GM06990 (cell line): ENCODE measurements at places on chromosomes 2 and 18.

GRCh38 chr2:228067309-228067708 lies 114.2 kb downstream of the SPHKAP start:
- no peak for DNase-seq

GRCh38 chr2:234343372-234343771 lies 153.5 kb downstream of the ARL4C start:
- no peak for DNase-seq

GRCh38 chr18:78780719-78781600 lies 198.7 kb upstream of the SALL3 start:
- DNase-seq: no peak

GRCh38 chr2:135620198-135620597 lies 88.9 kb downstream of the R3HDM1 start:
- DNase-seq: no peak

- no peak for DNase-seq
Observed at GRCh38 chr18:52426041-52426440, 86.0 kb downstream of the DCC start.

- DNase-seq: peak; percentile 26
Observed at GRCh38 chr2:44651974-44652373, 289.5 kb upstream of the SIX3 start.

GRCh38 chr2:120949957-120950590 lies 214.4 kb downstream of the GLI2 start:
- DNase-seq: no peak

GRCh38 chr2:140491876-140492275 lies 1638.9 kb downstream of the LRP1B start:
- DNase-seq: no peak

DNA sequence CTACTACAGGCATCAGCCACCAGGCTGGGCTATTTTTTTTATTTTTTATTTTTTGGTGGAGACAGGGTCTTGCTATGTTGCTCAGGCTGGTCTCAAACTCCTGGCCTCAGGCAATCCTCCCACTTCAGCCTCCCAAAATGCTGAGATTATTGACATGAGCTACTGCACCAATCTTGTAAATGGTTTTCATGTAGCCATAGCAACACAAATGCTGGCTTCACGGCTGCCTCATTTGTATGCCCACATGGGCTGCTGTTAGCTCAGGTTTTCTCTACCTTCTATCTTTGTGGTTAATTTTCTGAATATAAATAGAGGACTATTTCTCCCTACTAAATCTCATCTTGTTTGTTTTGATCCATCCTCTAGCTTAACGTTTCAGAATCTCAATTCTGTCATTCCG lies 58.2 kb downstream of the PLEKHM3 start:
- no peak for DNase-seq

DNA sequence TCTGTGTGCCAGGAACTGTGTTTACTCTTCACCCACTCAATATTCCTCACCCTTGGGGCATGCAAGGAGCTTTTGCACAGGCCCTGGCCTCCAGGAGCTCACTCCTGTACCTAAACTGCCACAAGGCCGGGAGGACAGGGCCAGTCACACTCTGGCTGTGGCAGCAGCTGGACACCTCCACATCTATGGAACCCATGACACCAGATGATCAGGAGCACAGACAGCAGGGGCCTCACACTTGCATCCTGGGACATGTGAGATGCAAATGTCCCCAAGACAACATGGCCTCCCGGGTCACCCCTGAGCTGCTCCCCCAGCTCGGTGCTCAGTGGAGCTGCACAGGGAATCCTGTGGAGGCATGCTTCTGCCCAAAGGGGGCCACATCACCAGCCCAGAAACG lies 61.8 kb upstream of the SLC66A3 start:
- no peak for DNase-seq

DNA sequence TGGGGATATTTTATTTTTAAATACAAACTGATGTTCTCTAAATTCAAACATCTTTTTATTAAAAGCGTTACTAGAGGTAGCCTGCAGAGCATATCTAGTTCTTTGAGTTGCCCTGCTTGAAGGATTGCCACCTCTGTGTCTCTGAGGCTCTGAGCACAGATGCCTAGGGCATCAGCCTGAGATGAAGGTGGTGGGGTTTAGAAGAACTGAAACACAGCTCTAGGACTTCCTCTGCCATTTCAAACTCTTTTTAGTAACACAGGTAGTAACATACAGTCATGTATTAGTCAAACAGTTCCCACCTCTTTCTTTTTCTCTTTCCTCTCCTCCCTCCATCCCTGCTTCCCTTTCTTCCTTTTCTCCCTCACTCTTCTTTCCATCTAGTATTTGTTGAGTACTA lies 57.6 kb downstream of the TTC21B start:
- peak; percentile 10 for DNase-seq

GRCh38 chr2:73075477-73076373 lies 4.2 kb upstream of the SFXN5 start:
- DNase-seq: no peak

DNA sequence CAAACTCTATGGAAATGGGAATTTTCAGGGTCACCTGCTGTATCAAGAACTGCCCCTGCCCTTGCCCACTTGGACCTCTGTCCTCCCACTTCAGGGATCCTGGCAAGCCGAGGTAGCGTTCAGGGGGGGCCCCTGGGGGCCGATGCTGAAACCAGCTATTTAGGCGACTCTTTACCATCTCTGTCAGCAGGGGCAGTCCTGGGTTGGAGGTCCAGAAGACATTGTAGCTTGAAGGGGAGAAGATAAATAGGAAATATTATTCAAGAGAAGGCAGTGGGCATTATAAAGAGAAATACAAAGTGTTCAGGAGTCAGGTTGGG lies 2.4 kb downstream of the MOGS start:
- no peak for DNase-seq

DNA sequence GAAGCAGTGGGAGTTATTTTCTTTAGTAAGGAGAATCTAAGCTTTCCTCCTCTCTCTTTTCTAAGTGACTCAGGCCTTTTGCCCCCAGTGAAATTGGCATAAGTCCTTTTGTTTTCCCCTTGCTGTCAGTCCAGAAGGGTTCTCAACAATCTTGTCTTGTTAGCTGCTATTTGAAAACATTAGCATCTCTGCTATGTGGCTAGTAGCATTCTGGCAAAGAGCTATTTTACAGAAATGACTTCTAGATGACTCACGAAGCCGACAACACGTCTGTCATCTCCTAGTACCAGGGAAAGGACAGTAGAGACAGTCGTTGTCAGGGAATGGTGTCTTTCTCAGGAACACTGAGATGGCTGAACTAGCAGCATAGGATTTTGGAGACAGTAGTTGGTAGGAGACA lies 14.7 kb downstream of the SMARCAL1 start:
- no peak for DNase-seq

DNA sequence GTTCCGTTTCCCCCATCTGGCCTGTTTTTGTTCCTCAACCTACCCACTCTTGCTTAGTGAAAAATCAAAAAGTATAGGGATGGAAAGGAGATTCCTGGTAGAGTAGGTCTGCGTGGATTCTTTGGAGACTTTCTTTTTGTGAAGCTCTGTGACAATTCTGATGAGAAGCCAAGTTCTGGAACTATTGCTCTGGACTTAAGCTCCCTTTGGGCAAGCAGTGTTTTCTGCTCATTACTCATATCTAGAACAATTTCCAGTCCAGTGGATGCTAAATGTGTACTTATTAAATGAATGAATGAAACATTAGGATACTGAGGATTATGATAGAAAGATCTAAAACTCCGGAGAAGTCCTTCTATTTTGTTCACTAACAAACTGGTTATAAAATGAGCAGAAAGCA lies 76.5 kb downstream of the SOCS6 start:
- DNase-seq: no peak

GRCh38 chr2:218822622-218823021 lies 9.0 kb downstream of the PRKAG3 start:
- DNase-seq: no peak

DNA sequence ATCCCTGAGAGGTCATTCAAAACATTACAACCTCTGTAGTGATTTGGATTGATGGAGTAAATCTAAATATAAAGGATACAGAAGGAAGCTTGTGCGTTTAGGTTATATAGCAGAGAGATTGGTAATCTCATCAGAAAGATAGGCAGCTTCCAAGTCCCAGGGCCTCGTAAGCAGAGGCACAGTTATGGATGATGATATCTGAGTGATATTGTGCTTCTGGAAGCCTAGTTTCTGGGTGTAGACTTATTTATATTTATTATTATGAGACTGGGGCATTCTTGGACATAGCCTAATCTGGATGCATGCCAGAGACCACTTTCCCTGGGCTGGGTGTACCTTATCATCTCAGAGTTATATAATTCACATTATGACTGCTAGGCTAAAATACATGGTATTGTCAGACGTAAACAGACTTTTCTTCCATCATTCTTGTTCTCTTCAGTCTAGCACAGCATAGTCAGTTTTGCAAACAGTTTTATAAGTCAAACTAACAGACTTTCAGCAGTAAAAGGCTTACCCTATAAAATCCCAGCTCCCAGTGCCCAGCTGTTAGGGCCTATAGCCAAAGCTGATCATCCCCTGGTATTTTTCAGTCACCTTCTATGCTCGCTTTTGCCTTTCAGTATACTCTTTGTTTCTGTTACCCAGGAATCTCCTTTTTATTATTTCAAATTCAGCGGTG lies 47.9 kb downstream of the RAB3GAP1 start:
- no peak for DNase-seq

DNA sequence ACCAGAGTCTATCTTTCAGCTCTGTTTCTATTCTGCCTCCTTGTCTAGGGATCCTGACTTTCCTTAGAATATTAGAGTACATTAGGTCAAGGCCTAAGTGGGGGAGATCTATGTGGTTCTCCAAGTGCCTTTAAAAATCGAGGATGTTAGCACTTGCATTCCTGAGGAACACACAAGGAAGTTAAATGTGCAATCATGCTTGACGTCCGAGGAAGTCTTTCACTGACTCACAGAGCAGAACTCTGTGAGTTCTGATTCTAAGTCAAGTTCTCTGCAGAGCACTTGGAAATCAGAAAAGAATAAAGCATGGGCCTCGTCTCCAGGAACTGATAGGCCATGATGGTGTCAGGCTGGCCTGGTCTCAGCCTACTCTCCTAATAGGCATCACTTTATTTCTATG lies 17.2 kb downstream of the FHOD3 start:
- no peak for DNase-seq

GRCh38 chr18:45287531-45287930 lies 327.7 kb upstream of the SLC14A2 start:
- DNase-seq: no peak

DNA sequence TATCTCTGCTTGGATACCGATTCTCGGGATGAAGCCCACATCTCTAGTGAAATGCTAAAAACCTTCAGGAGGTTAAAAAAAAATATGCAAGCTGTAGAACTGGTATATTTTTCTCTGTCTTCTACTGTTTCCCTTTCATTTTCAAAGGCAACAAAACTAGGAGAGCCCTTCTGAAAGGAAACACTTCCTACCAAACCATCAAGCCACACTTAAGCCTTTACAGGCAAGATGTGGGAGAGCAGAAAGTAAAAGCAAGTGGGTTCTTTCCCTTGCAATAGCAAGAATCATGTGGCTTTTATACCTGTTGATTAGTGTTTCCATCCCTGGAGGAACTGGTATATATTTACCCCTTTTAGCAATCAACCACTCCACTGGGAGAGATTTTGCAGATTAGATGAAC lies 147.9 kb upstream of the ACAA2 start:
- DNase-seq: no peak

DNA sequence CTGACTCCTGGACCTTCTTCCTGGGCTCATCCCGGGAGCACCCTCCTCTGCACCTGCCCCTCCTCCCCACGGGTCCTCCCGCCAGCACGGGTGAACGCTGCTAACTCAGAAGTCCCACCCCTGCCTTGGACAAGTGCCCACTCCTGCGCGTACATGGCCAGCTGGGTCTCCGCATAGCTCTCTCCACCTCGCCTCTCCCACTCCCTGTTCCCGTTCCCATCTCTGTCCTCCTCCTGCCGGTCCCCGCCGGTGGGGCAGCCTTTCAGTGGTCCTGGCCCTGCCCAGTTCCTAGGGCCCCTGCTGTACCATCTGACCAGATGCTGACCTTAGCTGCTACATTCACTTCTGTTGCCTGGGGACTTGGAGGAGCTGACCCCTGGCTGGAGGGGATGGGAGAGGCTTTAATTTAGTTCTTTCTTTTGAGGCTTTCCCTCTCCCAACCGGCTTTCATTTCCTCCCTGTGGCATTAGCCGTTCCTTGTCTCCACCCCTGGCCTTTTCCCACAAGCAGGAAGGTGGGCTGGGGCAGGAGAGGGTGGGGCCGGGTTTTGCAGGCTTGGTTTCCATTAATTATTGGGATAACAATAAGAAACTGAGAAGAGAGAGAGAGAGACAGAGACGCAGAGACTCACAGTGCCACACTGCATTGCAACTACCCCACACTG lies 136.1 kb downstream of the SH3BP4 start:
- DNase-seq: no peak

DNA sequence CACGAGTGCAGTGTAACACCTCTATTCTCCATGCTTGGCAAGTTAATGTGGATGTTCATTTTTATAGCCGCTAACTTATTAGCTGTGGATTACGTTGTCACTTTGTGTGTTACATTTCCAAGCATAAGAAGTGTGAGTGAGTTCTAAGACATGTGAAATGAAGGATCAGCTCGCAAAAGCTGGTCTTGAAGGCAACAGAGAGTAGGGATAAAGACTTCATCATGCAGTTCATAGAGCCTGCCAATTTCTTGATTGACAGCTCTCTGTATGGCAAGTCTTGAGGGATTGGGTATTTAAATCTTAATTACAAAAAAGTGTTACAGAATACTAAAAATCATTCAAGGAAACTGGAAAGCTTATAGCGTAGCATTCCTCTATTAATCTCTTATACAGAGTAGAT lies 25.8 kb upstream of the DPP4 start:
- DNase-seq: no peak

- DNase-seq: no peak
Observed at GRCh38 chr2:164850235-164850634, 8.6 kb upstream of the COBLL1 start.

GRCh38 chr18:62258616-62259015 lies 66.5 kb upstream of the TNFRSF11A start:
- no peak for DNase-seq

DNA sequence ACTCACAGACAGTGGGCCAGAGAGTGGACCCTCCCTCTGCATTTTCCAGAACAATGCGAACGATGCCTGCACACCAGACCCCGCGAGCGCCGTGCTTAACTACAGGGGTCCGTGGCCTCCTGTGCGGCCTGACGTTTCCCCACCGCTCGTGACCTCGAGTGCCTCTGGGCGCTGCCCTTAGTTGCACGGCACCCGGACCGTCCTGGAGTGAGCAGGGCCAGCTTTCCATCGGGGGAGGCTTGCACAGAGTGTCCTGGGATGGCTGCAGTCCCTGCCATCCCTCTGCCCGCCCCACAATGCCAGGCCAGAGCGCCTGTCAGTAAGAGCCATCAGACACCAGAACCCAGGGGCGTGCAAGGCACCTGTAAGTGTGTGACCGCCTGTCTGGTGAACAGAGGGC lies 217.0 kb downstream of the TWIST2 start:
- DNase-seq: no peak
